Activated CD4-positive, alpha-beta T cell treated with anti-CD3 and anti-CD28 coated beads for 24 hours (primary cell): ENCODE measurements at places on chromosomes 16 and 17.
A peak's percentile ranks its signal among the peaks of the same experiment; 100 is the strongest.

DNA sequence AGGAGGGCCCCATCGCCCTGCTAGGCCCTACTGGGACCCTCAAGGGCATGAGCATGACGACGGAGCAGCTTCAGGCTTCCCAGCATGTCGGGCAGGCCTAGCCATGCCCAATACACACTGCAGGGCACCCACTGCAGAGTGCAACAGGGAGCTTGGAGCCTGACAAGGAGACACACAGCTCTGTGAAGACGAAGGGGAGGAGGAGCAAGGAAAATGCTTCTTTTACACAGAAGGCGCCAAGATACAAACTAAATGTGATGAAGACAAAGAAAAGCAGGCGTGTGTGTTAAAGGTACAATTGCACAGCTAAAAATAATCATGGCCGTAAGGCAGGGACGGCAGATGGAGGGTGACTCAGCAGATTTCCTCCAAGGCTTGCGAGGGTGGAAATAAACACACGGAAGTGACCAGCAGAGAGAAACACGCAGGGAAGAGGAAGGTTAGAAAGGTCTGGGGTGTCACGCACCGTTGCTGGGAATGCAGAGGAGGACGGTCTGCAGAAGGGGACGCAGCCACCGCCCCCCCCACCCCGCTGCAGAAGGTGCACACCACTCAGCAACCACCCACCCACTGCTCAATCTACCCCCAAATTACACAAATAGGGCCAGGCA lies 108.5 kb downstream of the ZNF778 start:
- no peak for DNase-seq

- DNase-seq: peak; percentile 36
These were observed 76.6 kb downstream of the CMIP start for GRCh38 chr16:81521141-81521626.

- DNase-seq: no peak
These were observed 49.9 kb upstream of the TANGO6 start for GRCh38 chr16:68793401-68793857.

DNA sequence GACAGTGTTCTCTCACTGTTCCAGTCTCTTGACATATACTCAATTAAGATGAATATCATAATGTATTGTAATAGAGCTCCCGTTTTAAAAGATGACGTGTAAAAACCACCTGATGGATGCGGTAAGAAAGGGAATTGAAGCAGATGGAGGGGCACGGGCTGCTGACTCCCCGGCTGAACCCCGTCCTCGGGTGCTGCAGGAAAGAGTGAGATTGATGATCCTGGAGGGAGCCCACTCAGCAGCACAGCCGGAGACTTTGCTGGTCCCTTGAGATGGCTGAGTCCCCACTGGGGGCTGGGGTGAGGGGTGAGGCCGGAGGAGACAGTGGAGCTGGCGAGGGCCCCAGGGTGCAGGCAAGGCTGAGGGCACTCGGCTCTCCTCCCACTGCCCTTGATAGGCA lies 217.4 kb downstream of the RPTOR start:
- no peak for DNase-seq

DNA sequence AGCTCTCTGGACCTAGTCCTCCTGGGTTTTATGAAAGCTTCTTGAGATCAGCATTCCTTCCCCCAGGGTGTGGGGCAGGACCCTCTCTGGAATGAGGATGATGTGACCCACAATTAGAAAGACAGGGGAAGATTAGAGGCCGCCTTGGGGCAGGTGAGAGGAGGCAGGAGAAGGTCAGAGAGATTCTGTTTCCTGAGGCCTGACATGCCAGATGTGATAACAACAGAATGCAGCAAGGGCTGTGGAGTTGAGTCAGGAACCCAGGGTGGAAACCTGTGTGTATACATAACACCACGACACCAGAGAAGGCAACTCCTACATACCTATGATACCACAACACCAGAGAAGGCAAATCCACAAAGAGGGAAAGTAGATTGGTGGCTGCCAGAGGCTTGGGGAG lies 5.4 kb upstream of the SLC5A10 start:
- no peak for DNase-seq

DNA sequence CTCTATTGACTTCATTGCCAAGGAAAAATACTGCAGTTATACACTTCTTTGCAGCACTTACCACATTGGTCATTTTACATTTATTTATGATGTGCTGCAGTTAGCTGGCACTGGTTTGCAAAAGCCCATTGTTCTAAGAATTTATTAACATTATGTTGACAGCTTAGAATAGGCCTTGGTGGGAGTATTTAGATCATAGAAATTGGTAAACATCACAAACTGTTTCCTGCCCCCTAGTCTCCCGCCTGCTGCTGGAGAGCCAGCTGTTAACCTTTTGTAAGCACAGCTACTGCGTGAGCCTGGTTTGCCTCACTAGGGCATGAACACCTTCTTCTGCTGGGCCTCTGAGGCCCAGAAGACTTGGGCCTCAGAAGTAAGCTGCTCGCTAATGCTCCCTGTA lies 651.4 kb upstream of the GOT2 start:
- no peak for DNase-seq

GRCh38 chr16:85127379-85127723 lies 15.1 kb upstream of the CIBAR2 start:
- no peak for DNase-seq

- no peak for DNase-seq
These were observed 3.6 kb downstream of the RHOT2 start for GRCh38 chr16:671353-672131.

DNA sequence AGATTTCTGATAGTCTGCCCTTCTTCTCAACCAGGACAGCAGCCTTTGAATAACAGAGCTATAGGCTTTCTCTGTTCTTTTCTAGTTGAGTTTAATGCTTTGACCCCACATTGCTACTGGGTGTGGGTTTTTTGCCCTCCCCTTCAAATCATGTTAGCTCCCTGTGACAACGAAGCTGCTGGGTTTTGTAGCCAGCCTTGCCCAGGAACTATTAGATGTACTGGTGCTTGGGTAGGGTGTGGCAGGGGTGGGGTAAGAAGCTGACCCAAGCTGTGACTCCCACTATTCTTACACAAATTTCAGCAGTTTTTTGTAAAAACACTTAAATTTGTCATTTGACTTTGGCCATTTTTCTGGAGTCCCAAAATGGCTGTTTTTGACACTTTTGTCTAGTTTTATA lies 69.7 kb downstream of the NLK start:
- no peak for DNase-seq

DNA sequence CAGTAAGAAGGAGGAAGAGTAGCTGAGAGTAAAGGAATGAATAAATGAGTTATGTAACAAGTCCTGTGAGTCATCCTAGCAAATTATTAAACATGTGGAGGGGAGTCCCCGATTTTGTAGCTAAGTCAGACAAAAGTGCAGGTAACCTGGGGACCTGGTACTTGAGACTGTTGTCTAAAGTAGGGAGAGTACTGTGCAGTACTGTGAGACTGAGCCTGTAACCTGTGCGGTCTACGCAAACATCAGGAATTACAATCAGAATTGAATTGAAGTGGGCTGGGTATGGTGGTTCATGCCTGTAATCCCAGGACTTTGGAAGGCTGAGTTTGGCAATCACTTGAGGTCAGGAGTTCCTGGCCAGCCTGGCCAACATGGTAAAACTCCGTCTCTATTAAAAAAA lies 35.7 kb downstream of the IKZF3 start:
- DNase-seq: no peak

- DNase-seq: no peak
These were observed 30.9 kb downstream of the ZNF778 start for GRCh38 chr16:89248196-89248982.

DNA sequence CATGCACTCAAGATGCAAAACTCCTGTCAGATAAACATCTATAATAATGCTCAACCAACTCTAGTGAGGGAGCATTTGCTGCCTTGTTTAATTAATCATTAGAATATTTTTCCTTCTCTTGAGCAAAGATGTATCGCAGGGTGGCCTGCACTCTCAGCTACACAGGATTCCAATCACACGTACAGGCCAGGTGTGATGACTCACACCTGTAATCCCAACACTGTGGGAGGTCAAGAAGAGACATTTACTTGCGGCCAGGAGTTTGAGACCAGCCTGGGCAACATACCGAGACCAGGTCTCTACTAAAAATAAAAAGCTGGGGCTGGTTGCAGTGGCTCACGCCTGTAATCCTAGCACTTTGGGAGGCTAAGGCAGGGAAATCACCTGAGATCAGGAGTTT lies 49.1 kb downstream of the ARHGAP17 start:
- DNase-seq: no peak

DNA sequence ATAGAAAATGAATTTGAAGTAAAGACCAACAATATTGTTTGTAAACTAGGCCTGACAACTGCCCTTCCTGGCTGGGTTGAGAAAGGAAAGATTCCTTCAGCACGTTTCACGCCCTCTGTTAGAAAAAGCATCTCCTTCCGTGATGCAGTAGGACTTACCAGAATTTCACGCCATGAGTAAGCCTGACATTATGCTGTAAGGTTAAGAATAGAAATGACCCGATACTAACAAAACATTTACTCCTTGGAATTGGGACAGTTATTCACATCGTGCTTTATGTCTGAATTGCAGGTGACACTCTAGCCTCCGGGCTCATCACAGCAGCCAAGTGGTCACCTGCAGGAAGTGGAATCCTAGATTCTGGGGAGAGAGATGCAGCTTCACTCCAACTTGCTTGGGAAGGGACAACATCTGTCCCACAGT lies 17.5 kb downstream of the MARCHF10 start:
- DNase-seq: no peak

- no peak for DNase-seq
These were observed 262.3 kb downstream of the SOX9 start for GRCh38 chr17:72382971-72383722.

DNA sequence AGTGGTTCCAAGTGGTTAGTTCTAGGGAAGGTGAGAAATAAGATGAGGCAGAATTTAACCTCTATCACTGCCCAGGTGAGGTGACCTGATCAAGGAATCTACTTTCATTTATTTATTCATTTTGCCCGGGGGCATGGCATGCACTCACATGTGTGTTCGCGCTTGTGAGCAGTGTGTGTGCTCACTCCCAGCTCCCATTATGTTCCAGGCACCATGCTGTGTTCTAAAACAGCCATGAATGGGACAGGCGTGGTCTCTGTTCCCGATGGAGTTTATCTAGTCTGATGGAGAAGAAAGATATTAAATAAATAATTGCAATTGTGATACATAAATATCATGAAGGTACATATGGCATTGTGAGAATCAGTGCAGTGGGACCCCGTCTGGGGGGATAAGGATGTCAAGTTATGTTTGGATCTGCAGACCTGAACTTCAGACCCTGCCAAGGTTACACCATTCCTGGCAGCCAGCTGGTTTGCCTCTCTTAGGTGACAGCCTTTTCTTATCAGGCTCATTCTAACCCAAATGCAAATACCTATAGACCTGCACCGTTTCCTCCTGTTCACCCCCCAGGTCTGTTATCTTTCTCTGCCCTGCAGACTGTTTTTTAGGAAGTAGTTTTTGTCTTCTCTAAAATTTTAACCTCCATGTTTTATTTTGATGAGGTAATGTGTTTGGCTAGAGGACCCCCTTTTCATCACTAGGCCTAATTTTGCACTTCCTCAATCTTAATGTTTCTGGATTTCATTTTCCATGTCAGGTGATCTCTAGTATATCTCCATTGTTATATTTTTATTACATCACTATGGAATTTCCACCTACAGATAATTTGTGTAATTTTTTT lies 11.8 kb downstream of the CYB5B start:
- no peak for DNase-seq
